Left forelimb (tissue), 1 donor: ENCODE measurements at places on chromosomes 1 and 21.

DNA sequence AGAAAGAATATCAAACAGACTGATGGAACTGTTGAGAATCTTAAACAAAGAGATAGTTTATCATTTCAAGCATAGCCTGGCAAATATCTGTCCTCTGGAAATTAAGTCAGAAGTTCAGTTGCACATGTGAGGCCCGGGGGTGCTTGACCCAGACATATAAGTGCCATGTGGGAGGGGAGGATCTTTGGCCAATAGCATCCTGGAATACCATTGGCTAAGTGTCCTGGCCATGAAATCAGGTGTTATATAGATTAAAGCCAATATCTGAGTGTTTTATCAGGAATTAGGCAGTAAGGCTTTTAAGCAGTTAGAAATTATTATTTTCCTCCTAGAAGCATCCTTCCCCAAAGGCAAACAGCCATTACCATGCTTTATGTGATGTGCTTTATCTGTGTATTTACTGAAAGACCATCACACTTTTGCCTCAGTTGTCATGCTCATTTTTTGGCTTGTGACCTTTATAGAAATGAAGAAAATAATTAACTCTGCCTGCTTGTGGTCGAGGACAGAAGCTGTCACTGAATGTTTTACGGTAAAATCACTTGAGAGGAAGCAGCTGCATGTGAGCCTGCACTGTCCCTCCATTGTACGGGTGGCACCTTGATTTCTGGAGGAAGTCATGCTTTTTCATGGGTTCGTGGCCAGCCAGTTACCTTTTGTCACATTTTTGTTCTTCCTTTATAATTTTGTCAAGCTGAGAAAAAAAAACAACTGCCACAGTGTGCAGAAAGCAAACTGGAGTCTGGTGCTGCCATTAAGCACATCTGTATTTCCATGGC is 259.9 kb upstream of the FMN2 start:
- DNase-seq, result no peak

DNA sequence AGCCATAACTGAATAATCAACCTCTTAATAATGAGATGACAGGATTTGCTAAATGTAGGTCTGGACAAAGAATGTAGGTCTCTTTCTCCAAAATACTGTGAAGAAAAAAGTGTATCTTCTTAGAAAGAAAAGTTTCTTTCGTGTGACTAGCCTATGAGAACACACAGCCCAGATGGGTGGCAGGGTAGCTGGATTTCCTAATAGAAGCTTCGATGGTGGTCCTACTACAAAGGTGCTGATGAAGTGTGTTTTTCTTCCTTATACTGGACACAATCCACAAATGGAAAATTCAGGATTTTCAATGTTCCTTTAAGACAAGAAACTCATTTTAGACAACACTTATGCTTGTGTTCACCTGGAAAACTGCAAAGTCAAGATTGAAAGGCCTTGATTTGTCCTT is 90.2 kb upstream of the ZNHIT6 start:
- DNase-seq, result no peak

GRCh38 chr1:152052606-152053005 is 15.8 kb upstream of the S100A11 start:
- DNase-seq, result no peak

DNA sequence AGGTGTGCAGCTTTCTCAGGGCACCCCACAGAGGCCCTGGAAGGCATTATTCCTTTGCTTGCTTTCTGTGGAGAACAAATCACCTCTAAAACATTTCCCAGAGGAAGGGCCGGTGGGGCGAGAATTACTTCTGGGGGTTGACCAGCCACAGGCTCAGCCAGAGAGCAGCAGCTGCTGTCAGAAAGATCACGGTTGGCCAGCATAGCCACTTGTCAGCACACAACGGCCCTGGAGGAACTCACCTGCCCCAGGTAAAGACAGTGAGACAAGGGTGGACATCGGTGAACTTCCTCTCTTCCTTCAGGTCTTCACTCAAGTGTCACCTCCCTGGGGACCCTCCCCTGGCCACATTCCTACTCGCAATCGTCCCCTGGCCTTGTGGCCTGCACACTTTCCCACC is 69.5 kb upstream of the CLDN14 start:
- DNase-seq, result peak; percentile 57
